ENCODE measurements at places on chromosomes 3 and 15.
A peak's percentile ranks its signal among the peaks of the same experiment; 100 is the strongest.

DNA sequence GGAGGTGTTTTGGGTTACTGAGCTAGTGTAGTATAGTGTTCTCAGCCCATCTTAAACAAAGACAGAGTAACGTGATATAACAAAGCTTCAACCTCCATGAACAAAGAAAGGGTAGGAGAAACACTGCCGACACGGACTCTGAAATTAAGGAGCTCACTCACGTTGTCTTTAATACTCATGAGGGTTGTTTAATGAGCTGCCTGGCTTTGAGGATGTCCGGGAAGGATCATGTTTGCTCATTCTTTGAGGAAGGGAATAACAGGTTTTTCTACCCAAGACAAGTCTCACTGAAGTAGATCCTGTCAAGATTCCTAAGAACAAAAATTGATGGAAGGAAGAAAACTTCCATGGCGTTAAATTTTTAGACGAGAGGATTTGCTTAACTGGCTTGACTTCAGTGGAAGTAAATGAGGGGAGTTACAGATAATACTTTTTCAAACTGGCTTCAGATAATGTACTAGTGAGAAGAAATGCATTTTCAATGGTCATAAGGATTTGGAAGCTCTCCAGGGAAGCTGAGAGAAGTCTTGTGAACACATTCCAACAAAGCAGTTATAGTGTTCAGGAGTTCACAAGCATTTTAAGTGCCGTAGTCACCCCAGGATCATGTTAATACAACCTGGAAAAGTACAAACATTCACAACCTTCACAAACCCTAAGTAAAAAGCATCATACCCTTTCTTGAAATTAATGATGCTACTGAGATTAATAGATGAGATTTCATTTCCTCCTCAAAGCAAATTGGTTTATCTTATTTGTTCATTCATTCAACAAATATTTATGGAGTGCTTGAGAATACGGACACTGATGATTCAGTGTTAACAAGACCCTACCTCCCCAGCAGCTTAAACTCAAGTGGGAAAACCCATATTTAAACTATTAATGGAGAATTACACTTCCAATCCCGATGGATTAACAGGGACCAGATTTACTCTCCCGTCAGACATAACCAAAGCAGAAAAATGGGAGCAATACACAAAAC, 101.5 kb downstream of the SHQ1 start:
- DNase-seq: no peak

DNA sequence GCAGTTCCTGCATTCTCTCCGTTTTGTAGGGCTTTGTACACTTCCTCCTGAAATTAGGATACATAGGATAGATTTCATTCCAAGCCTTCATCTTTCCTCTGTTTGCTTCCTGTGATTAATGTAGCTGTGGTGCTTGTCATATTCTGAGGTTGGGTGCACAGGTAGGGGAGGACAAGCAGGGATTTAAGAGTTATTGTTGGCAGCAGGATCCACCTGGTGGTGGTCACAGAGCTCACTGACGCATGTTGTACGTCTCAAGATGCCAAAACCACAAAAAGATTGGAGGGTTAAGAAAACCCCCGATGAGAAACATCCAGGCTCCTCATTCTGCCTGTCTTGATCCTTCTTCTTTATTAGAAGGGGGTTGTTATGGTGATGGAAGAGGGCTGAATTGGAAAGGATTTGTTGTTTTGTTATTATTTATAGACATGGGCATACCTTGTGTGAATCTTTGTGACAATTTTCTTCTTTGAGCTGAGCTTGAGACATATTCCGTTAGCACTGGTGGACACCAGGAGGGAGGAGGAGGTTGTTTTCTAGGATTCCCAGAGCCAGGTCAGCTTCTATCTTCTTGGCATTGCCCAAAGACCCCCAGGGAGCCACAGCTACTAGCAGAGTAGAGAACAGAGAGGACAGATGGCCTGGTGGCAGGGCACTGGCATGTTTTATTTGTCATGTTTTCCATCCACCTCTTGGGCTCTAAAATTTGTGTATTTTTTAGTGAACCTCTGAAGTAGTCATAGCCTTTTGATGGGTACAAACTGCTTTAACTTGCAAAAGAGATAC, 57.7 kb upstream of the LARS2 start:
- DNase-seq: no peak

GRCh38 chr3:134345202-134345601, 29.0 kb downstream of the AMOTL2 start:
- DNase-seq: no peak

DNA sequence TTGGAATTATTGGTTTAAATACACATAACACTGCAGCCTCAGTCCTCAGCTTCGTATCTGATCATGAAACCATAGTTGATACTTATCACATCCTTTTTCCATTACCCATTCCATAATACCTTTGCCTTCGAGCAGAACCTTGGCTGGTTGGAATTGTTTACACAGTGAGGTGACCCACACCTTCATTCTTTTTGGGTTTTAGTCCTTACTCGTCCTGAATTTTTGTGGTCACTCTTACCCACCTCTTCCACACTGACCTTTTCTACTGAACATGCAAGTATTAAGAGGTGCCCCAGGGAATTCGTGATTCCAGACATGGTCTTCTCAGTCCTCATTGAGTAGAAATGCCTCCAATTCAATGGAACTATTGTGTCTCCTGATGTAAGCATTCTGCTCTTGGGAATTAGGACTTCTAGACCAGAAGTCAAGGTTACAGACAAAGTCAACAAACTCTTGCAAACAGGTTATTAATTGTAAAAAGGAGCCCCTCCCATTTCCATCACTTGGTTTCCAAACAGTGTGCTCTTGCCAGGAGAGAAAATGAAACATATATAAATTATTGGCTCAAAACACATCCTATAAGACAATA, 37.7 kb downstream of the SCN11A start:
- DNase-seq: no peak

GRCh38 chr3:71657831-71658530, 67.2 kb downstream of the EIF4E3 start:
- DNase-seq: no peak

GRCh38 chr15:39555885-39556284, 25.0 kb upstream of the THBS1 start:
- DNase-seq: no peak

GRCh38 chr15:59171067-59171397, 35.6 kb upstream of the LDHAL6B start:
- DNase-seq: no peak

- DNase-seq: no peak
These were observed 114.6 kb downstream of the SEMA5B start for GRCh38 chr3:122912772-122913538.

GRCh38 chr3:143970773-143971358, 757 bp upstream of the DIPK2A start:
- peak; percentile 70 for DNase-seq

DNA sequence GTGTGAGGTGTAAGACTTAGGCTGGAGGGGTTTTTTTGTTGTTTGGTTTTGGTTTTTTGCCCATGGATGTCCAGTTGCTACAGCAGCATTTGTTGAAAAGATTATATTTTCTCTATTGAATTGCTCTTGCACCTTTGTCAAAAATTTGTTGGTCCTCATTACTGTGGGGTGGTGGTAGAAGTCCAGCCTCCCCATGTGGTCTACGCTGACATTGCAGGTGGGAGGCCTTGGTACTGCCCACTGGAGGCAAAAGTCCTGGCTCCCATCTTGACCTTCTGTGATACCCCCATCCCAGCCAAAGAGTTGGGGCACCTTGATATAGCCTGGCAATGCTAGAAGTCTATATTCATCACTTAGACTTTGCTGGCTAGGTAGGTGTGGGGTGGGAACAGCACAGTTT, 5.4 kb upstream of the RAB6B start:
- no peak for DNase-seq

GRCh38 chr3:31876331-31876730, 104.7 kb downstream of the OSBPL10 start:
- no peak for DNase-seq

- DNase-seq: no peak
These were observed at the start of gene IGDCC3 for GRCh38 chr15:65377976-65378366. Gene IGDCC3 (minus strand): TSS chr15:65378002. CDS start chr15:65377788, 214 bp downstream.

- DNase-seq: peak; percentile 58
These were observed 24.9 kb downstream of the ABTB1 start for GRCh38 chr3:127697551-127698240.

- no peak for DNase-seq
These were observed 274.0 kb downstream of the RYR3 start for GRCh38 chr15:33584797-33585196.
